ENCODE measurements at places on chromosomes 12 and 14.

- peak; percentile 1 for DNase-seq
Observed at GRCh38 chr12:20798554-20798953, 12.0 kb upstream of the SLCO1B3 start.

- DNase-seq: peak; percentile 95
Observed at GRCh38 chr12:124774462-124775167, 89.0 kb downstream of the SCARB1 start.

DNA sequence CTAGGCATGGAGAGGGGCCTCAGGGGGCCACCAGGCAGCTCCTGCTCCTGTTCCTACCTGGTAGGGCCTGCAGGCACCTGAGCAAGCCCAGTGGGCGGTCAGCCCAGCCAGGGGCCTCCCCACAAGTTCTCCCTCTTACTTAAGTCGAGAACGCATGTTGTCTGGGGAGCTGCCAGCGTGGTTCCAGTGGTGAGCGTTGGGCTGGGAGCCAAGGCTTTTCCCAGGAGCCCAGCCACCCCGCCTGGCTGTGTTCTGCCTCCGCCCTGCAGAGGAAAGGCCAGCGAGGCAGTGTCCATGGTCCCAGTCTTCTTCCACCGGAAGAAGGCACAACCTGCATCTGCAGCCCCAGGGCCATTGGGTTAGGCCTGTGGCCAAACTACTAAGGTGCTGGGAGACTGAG is 1.4 kb downstream of the C14orf180 start:
- no peak for DNase-seq

DNA sequence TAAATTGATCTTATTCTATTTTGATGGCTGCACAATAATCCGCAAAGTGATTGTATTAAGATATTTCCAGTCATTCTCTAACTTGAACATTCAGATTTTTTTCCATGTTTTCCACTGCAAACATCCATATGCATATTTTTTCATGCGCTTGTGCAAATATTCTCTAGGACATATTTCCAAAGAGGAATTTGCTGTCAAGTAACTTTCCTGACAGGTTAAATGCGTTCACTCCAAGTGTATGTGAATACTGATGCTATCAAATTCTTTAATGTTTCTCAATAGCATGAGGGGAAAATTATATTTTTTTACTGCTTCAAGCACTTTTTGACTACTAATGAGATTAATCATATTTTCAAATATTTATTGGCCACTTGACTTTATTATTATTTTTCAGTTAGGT is 135.3 kb upstream of the LGR5 start:
- no peak for DNase-seq

- DNase-seq: no peak
Observed at GRCh38 chr12:109157986-109158385, 41.6 kb downstream of the ACACB start.

GRCh38 chr14:100419856-100420255 is 96.7 kb downstream of the SLC25A47 start:
- no peak for DNase-seq

DNA sequence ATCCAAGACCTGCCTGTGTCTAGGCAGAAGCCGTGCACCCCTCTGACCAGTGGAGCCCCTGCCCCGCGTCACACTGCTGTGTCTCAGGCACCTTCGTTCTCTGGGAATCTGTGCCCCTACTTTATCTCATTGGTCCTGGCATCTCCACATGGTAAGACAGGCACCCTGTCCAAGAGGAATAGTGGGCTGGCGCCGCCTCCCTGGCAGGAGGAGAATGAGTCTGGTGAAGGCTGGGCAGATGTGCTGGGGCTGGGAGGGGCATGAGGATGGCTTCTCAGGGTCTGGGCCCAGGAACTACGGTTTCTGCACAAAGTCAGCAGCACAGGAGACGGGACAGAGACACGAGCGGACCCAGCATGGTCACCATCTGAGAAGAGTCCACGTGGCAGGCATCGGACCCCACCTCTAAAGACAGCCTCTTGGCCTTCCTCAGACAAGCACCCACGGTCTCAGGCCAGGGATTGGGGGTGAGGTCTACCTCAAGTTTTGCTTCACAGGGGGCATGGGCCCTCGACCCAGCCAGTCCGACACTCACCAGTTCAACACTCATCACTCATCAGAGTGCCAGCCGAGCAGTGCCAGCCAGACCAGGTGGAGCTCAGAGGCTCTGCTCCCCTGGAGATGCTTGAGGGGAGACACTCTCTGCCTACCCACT is 306.7 kb downstream of the ADGRD1 start:
- DNase-seq: no peak

GRCh38 chr12:85280165-85280983 is at the start of gene ALX1:
TSS of gene ALX1 (plus strand) at chr12:85280220. CDS start at chr12:85280262, 42 bp downstream.
- peak; percentile 72 for DNase-seq

GRCh38 chr14:64089920-64090319 is 204.3 kb downstream of the ESR2 start:
- DNase-seq: no peak

- no peak for DNase-seq
Observed at GRCh38 chr12:4649358-4649661, 396 bp downstream of the NDUFA9 start.

GRCh38 chr14:100221533-100222223 is 17.3 kb upstream of the YY1 start:
- DNase-seq: no peak

- DNase-seq: no peak
Observed at GRCh38 chr14:34680806-34681479, 33.5 kb downstream of the CFL2 start.

- no peak for DNase-seq
Observed at GRCh38 chr12:64569923-64570691, 40.2 kb upstream of the RASSF3 start.

DNA sequence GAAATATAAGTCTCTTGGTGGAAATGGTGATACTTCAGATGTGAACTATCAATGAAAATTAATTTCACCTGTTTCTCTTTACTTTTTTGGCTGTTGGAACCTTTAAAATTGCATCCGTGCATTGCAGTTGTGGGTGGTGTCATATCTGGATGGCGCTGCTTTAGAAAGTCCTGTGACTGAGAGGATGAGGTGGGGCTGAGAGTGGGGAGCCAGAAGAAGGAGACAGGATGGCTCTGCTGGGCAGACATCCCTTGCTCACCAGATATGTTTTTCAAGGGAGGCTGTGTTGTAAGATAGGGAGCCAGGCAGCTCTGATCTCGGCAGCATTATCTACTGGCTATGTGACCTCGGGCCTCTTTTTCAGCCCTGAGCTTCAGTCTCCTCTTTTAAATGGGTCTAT is 12.7 kb downstream of the ASB2 start:
- DNase-seq: no peak

- no peak for DNase-seq
Observed at GRCh38 chr12:110699591-110700445, 10.9 kb upstream of the HVCN1 start.

GRCh38 chr12:132614861-132615578 is 3.6 kb upstream of the P2RX2 start:
- DNase-seq: peak; percentile 75

- DNase-seq: no peak
Observed at GRCh38 chr12:127342861-127343260, 924.1 kb upstream of the TMEM132C start.

GRCh38 chr12:89962648-89963047 is 254.0 kb upstream of the ATP2B1 start:
- no peak for DNase-seq

GRCh38 chr12:132772606-132773005 is 11.0 kb upstream of the ANKLE2 start:
- no peak for DNase-seq

DNA sequence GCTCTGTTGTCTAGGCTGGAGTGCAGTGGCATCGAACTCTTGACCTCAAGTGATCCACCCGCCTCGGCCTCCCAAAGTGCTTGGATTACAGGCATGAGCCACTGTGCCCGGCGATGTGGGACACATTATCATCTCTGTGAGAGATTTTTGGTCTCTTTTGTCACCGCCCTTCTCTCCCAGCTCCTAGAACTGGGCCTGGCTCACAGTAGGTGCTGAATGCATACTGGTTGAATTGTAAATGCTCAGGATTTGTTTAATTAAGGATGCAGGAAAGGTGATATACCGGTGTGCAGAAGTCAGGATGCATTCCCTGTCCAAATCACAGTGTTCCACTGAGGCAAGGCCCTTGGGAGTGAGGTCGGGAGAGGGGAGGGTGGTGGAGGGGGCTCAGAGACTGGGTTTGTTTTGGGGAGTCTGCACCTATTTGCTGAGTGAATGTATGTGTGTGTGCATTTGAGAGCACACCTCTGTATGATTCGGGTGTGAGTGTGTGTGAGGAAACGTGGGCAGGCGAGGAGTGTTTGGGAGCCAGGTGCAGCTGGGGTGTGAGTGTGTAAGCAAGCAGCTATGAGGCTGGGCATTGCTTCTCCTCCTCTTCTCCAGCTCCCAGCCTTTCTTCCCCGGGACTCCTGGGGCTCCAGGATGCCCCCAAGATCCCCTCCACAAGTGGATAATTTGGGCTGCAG is 1.0 kb upstream of the KRT18 start:
- no peak for DNase-seq

- no peak for DNase-seq
Observed at GRCh38 chr12:106308611-106309010, 6.1 kb downstream of the TCP11L2 start.

Measured in fibroblast of the conjunctiva (primary cell).